Keratinocyte (primary cell): ENCODE measurements at places on chromosomes 7 and 10. TPM values are rescaled to one million over a fixed set of nuclear protein-coding genes. Genes with fewer than 3 reads are reported as not detected.

SAMD9 gene
- polyA plus RNA-seq = 15.5 to 26.8 TPM (median 22.8 TPM) in 3 replicates

FOXP2 gene
- polyA plus RNA-seq = 0.85 to 1.4 TPM (median 0.98 TPM) in 3 replicates

SLC26A5 gene
- not detected in 3 replicates for polyA plus RNA-seq

COBL gene
- 4.4 to 6.5 TPM (median 4.5 TPM) in 3 replicates for polyA plus RNA-seq

FKBP6 gene
- not detected in 3 replicates for polyA plus RNA-seq

LLCFC1 gene
- not detected in 3 replicates for polyA plus RNA-seq

VSTM2A gene
- not detected in 3 replicates for polyA plus RNA-seq
